ENCODE measurements at places on chromosomes 12 and 14. TPM values are rescaled to one million over a fixed set of nuclear protein-coding genes. Genes with fewer than 3 reads are reported as not detected.

Gene OR4E2
- total RNA-seq = not detected

Gene DCP1B
- total RNA-seq = 18.0 TPM

Gene KCNH3
- 0.54 TPM for total RNA-seq

Gene EIF2S3B
- total RNA-seq = 0.73 TPM

Gene GPR84
- not detected for total RNA-seq

Gene MARCHF9
- total RNA-seq = 83.1 TPM

Gene SYNE2
- 105 TPM for total RNA-seq

Gene CLEC1B
- not detected for total RNA-seq

Gene FGF6
- not detected for total RNA-seq

Gene TNFAIP2
- 1.9 TPM for total RNA-seq

Gene LHX5
- total RNA-seq = not detected

Gene PEBP1
- 106 TPM for total RNA-seq

Gene PRB2
- total RNA-seq = not detected

- no peak for DNase-seq
- no peaks in the 10 kb centered on the region for H3K36me3 ChIP-seq
- H3K27me3 ChIP-seq = no peaks in the 10 kb centered on the region
Observed at GRCh38 chr14:93100570-93100969, 15.2 kb downstream of the ITPK1 start.

GRCh38 chr12:32266756-32267155 lies 132.6 kb upstream of the FGD4 start:
- no peaks in the 10 kb centered on the region for H3K36me3 ChIP-seq
- peaks cover 48% of the 10 kb centered on the region for H3K4me1 ChIP-seq
- peak overlapping the region; percentile 98 for H3K27ac ChIP-seq
- no peaks in the 10 kb centered on the region for H3K27me3 ChIP-seq
- no peak for DNase-seq
- no peak overlapping the region for H3K4me3 ChIP-seq

- H3K36me3 ChIP-seq = no peaks in the 10 kb centered on the region
- no peak for DNase-seq
- H3K27me3 ChIP-seq = no peaks in the 10 kb centered on the region
- no peak overlapping the region for H3K27ac ChIP-seq
- H3K4me1 ChIP-seq = no peaks in the 10 kb centered on the region
Observed at GRCh38 chr14:52049721-52050588, 18.9 kb downstream of the NID2 start.

GRCh38 chr14:64762044-64763034 lies 58.1 kb downstream of the PLEKHG3 start:
- H3K27ac ChIP-seq = no peak overlapping the region
- no peak for DNase-seq

GRCh38 chr12:77256956-77257355 lies 191.6 kb upstream of the E2F7 start:
- no peaks in the 10 kb centered on the region for H3K36me3 ChIP-seq
- no peak overlapping the region for H3K27ac ChIP-seq
- H3K4me1 ChIP-seq = no peaks in the 10 kb centered on the region
- H3K27me3 ChIP-seq = no peaks in the 10 kb centered on the region
- H3K4me3 ChIP-seq = no peak overlapping the region

DNA sequence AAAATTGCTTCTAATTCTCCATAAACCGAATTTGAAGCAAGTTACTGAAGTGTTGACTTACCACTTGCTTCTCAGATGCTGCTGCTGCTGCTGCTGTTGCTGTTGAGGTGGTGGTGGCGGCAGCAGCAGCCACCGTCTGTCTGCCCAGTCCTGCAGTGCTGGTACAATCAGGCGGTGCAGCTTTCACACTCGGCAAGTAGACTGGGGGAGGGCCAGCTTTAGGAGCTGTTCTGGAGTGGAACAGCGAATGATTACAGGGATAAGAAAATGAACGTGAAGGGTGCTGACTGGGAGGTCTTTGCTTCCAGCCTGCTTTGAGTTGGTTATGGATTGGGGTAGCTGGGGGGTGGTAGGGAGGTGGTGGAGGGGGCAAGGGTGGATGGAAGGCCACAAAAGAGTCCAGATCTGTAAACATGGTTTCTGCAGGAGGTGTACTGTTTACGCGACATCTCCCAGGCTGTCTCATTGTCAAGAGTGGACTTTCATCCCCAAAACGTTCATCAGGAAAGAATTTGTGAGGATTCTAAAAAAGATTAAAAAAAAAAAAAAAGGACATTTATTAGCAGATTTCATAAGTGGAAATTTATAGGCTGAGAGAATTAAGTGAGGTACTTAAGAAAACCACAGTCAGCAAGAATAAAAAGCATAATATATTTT lies 38.8 kb downstream of the UBR7 start:
- no peak overlapping the region for H3K27ac ChIP-seq
- peaks cover 22% of the 10 kb centered on the region for H3K36me3 ChIP-seq
- H3K4me1 ChIP-seq = peaks cover 5% of the 10 kb centered on the region
- no peak overlapping the region for H3K4me3 ChIP-seq

DNA sequence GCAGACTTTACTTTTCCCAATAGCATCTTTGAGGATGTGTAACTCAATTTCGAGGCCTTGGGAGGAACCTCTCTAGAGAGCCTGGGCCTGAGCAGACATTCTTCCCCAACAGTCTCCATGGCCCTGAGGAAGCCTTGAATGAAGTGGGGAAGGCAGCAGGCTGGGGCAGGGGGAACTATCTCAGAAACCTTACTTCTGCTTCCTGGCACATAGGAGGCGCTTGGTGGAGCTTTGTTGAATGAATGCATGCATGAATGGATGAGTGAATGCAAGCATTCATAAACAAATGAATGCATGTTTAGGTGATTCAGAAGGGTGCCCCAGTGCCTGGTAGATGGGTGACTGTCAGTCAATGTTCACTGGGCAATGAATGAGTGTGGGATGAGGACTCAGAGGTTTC lies 58.3 kb downstream of the GALNT16 start:
- H3K36me3 ChIP-seq = no peaks in the 10 kb centered on the region
- H3K4me1 ChIP-seq = peaks cover 18% of the 10 kb centered on the region
- H3K4me3 ChIP-seq = no peak overlapping the region
- peak; percentile 45 for DNase-seq

DNA sequence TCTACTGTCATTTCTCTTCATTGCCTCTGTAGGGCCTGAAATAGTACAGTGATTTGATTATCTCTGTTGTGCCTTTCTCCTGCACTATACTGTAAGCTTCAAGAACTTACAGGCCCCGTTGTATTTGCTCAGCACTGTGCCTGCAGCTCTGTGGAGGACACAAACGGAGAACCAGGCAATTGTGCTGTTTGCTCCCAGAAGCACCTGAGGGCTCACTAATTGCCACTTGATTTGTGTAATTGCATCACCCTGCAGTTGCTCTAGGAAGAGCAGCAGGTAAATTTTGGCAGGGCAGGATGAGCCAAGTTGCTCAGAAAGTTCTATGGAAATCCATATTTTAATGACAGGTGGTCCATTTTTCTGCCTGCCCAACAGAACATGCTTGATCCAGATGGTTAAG lies 11.6 kb upstream of the KRT82 start:
- H3K36me3 ChIP-seq = no peaks in the 10 kb centered on the region
- H3K4me1 ChIP-seq = no peaks in the 10 kb centered on the region
- H3K4me3 ChIP-seq = no peak overlapping the region
- DNase-seq = no peak
- no peaks in the 10 kb centered on the region for H3K27me3 ChIP-seq

DNA sequence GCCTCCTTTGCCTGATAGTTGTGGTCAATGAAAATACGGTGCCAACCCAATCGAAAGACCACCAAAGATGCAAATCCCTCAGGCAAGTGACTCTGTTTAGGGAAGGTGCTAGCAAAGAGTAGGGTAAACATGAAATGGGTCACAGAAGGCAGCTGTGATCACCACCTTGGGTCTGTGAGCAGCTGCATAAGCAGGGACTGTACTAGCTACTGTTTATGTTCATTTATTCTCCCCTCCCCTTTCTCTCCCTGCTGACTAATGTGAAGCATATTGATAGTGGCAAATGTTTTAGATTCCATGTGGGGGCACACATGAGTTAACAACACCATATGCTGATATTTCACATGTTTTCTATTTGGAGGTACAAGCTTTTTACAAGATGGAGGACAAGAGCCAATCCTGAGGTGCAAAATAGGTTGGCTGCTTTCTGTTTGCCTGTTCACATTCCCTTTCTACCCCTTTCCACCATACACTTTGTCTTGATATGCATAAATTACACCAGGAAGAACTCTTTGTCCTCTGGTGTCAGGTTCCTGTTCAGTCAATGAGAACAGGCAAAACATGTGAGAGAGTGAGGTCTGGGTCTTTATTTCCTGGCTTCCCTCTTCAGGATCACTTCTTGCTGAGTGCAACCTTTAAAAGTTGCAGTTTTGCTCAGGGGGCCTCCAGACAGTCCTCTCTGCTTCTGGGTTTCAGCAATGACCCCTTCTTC lies 71.1 kb downstream of the AVPR1A start:
- H3K36me3 ChIP-seq = no peaks in the 10 kb centered on the region
- H3K4me3 ChIP-seq = no peak overlapping the region

GRCh38 chr12:71972441-71973074 lies 33.9 kb downstream of the TPH2 start:
- DNase-seq = no peak
- H3K27me3 ChIP-seq = no peaks in the 10 kb centered on the region
- no peak overlapping the region for H3K4me3 ChIP-seq
- H3K4me1 ChIP-seq = no peaks in the 10 kb centered on the region

GRCh38 chr12:13851828-13852227 lies 129.6 kb downstream of the GRIN2B start:
- H3K36me3 ChIP-seq = no peaks in the 10 kb centered on the region
- H3K4me1 ChIP-seq = no peaks in the 10 kb centered on the region
- H3K4me3 ChIP-seq = no peak overlapping the region
- no peaks in the 10 kb centered on the region for H3K27me3 ChIP-seq
- no peak overlapping the region for H3K27ac ChIP-seq

- H3K27me3 ChIP-seq = no peaks in the 10 kb centered on the region
- no peaks in the 10 kb centered on the region for H3K4me1 ChIP-seq
- H3K4me3 ChIP-seq = no peak overlapping the region
- H3K36me3 ChIP-seq = no peaks in the 10 kb centered on the region
- H3K27ac ChIP-seq = no peak overlapping the region
Observed at GRCh38 chr12:41008472-41008871, 179.6 kb upstream of the PDZRN4 start.

GRCh38 chr14:77009014-77009413 lies 19.5 kb downstream of the IRF2BPL start:
- no peak overlapping the region for H3K27ac ChIP-seq
- no peaks in the 10 kb centered on the region for H3K4me1 ChIP-seq

DNA sequence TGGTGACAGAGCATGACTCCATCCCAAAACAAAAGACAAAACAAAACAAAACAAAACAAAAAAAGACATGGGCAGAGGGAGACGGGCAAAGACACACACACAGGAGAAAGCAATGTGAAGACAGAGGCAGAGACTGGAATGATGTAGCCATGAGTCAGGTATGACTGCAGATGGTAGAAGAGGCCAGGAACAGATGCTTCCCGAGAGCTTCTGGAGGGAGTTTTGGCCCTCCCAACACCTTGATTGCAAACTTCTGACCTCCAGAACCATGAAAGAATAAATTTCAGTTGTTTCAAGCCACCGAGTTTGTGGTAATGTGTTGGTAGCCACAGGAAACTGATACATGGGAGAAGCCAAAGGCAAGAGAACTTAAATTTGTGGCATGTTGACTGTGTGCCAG lies 27.1 kb downstream of the VWF start:
- no peak for DNase-seq
- H3K27ac ChIP-seq = no peak overlapping the region
- H3K27me3 ChIP-seq = peaks cover 6% of the 10 kb centered on the region
- no peak overlapping the region for H3K4me3 ChIP-seq
- no peaks in the 10 kb centered on the region for H3K4me1 ChIP-seq

DNA sequence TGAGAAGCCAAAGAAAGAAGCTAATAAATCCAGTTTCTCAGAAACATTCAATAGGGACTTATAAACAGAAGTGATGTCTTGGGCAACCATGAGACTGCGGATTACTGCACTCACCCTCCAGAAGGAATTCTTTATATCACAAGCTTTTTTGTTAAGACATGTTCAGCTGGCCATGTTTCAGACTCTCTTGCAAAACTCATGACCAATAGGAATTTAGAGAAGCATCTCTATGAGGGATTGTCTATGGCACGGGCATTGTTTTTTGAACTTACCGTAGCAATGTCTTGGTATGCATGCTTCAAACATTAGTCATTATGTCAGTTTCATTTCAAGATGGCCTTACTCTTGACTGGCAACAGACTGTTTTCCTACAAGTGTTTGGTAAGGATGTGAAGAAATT lies 15.5 kb upstream of the ZNF268 start:
- no peak for DNase-seq
- no peaks in the 10 kb centered on the region for H3K36me3 ChIP-seq
- H3K4me1 ChIP-seq = no peaks in the 10 kb centered on the region
- H3K27ac ChIP-seq = no peak overlapping the region

DNA sequence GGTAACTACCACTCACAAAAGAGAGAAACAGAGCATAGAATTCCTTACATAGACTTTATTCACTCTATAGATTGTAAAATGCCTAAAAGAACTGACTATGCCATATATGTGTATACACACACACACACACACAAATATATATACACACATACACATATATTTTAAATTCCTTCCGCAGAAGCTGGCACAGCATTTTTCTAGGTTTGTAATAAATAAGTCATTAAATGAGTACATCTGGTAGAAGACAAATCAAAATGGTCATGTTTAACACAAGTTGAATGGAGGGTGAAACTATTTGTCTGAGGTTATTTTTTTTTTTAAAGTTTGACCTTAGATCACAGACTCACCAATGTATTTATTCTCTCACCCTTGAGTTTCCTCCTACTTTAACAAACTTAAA lies 58.2 kb downstream of the CCER1 start:
- no peak overlapping the region for H3K27ac ChIP-seq
- no peaks in the 10 kb centered on the region for H3K4me1 ChIP-seq
- H3K36me3 ChIP-seq = no peaks in the 10 kb centered on the region
- no peaks in the 10 kb centered on the region for H3K27me3 ChIP-seq

GRCh38 chr12:55072083-55072482 lies 52.3 kb downstream of the NEUROD4 start:
- no peak overlapping the region for H3K4me3 ChIP-seq
- no peaks in the 10 kb centered on the region for H3K36me3 ChIP-seq
- H3K27me3 ChIP-seq = no peaks in the 10 kb centered on the region

DNA sequence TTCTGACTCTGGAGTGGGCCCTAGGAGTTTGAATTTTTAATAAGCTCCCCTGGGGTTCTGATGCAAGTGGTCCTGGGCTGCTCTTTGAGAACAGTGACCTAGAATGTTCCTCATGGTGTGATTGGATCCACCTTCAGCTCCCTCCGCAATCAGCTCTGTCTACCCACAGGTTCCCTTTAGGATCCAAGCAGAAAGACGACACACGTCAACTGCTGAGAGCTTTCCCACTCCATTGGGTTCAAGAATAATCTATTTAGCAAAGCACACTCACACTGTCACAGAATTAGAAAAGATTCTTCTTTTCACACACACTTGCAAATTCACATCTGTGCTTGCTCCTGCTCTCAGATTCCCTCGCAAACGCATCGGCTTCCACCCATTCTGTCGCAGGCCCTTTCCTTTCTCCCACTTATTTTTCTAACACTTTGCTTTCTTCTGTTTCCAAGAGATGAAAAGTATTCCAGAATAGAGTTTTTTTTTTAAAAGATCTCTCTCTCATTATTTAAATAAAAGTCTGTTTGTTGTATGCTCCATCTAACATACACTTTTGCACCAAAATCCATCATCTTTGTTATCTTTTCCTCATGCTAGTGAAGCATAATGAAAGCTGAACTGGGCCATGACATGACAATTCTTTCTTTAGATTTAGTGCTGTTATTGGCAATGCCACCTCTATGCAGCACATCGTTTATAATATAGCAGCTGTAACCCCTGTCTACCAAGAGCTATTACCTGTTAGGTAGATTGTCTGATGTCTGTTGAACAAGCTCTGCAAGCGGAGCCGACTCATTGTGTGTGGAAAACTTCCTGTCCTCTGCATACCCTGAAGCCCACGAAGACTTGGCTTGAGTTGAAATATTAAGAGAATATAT lies 73.1 kb downstream of the CACNA1C start:
- H3K36me3 ChIP-seq = no peaks in the 10 kb centered on the region
- no peaks in the 10 kb centered on the region for H3K4me1 ChIP-seq
- no peaks in the 10 kb centered on the region for H3K27me3 ChIP-seq
